ENCODE measurements at places on chromosomes 5 and 9.

DNA sequence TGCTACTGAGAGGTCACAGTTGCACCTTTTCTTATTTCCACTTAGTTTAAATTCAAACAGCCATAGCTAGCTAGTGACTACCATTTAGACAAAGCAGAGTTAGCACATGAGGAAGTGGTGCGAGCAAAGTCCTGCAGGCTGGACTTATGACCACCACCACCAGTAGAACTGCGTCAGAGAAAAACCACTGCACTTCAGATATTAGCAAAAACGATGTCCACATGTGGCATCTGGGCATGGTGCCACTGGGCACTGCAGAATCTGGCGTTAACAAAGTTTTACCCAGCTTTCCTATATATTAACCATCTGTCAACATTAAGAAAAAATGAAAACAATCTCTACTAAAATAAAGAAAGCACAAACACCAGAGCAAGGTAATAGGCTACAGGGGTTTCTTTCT, 80.1 kb downstream of the SPTLC1 start:
- no peak for DNase-seq

- no peak for DNase-seq
Measured at GRCh38 chr9:134348404-134349155, 22.3 kb downstream of the RXRA start.

GRCh38 chr9:14399756-14400657, 86.1 kb upstream of the NFIB start:
- no peak for DNase-seq

- DNase-seq: no peak
Measured at GRCh38 chr5:109100971-109101370, 308.8 kb downstream of the PJA2 start.

DNA sequence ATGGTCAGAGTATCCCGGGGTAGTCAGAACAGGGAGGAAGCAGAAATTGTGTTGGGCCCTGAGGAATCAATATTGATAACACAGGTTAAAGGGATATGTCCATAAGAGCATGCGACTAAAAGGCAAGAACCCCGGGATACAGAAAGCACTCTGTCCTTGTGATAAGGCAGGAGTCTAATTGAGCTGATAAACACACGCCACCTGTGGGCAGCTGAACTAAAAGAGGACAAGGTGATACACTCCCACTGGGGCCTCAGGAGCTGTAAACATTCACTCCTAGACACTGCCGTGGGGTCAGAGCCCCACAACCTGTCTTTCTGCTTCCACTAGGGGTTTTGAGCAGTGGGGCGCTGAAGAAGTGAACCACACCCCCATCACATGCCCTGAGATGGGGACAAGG, 144.7 kb upstream of the MPDZ start:
- no peak for DNase-seq

- DNase-seq: no peak
Measured at GRCh38 chr9:137689745-137690529, 71.1 kb downstream of the EHMT1 start.

DNA sequence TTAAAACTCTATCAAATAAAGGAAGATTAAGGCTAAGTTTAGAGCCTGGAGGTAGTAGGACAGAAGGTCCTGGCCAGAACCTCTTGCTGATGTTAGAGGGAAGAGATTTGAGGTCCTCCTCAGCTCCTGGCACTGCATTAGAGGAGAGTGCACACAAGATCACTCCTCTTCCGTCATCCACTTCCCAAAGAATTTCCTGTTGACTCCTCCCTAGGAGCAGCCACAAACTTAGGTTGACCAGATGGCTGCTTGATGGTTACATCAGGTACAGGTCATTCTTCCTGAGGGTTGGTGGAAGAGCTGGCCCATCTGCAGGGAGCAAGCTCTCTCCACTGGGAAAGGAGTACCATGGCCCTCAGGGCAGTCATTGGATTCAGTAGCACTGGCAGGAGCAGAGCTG, 93.9 kb upstream of the IL33 start:
- no peak for DNase-seq

DNA sequence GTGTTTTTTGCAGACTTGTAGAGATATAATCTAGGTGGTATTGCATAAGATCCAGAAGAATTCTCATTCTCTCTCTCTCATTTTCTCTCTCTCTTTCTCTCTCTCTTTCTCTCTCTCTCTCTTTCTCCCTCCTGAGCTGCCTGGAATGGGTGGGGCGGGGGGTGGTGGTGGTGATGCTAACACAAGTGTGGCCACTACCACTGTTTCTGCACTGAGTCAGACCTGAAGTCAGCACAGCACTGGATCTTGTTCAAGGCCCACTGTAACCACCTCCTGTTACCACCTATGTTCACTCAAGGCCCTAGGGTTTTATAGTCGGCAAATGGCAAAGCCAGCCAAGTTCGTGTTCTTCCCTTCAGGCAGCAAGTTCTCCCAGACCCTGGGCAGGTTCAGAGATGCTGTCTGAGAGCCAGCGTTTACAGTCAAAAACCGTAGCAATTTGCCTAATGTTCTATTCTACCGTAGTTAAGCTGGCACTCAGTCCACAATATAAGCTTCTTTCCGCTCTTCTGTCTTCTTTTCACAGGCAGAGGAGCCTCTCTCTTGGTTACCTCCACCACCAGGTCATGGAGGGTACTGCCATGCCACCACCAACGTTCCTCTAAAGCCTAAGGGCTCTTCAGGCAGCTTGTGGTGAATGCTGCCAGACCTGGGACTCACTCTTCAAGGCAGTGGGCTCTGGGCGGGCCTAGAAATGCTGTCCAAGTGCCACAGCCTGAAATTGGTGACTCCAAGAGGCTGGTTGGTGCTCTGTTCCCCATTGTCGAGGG, 235.7 kb upstream of the PRR16 start:
- no peak for DNase-seq

DNA sequence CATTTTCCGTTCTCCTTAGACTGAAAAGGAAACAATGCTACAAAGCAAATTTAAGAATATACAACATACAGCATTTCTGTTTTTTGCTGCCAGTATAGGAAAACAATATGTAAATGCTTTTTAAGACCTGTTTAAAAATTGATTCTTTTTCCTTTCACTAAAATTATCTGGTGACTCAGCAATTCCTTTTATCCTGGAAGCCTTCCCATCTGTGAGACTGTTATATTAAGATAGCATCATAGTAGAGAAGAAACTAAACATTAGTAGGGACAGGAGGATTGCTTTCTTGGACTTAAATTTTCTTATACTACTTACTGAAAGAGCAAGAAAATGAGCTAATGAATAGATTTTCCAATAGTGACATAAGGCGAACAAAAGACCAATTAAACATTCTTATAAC, 30.0 kb upstream of the GPR21 start:
- DNase-seq: no peak
